ENCODE measurements at places on chromosomes 3 and 15.

- peak; percentile 78 for DNase-seq
These were observed at the start of gene IRAK2 for GRCh38 chr3:10164546-10165393. IRAK2 (plus strand) TSS chr3:10164919; CDS start chr3:10164955, 36 bp downstream.

GRCh38 chr15:70664494-70664893, 98.9 kb downstream of the UACA start:
- DNase-seq, result no peak

- DNase-seq, result no peak
These were observed 49.3 kb downstream of the STRIT1 start for GRCh38 chr3:155244216-155244615.

- DNase-seq, result no peak
These were observed 212.9 kb upstream of the LRRN1 start for GRCh38 chr3:3586336-3586735.

- DNase-seq, result no peak
These were observed 67.6 kb downstream of the HES1 start for GRCh38 chr3:194203482-194204041.

DNA sequence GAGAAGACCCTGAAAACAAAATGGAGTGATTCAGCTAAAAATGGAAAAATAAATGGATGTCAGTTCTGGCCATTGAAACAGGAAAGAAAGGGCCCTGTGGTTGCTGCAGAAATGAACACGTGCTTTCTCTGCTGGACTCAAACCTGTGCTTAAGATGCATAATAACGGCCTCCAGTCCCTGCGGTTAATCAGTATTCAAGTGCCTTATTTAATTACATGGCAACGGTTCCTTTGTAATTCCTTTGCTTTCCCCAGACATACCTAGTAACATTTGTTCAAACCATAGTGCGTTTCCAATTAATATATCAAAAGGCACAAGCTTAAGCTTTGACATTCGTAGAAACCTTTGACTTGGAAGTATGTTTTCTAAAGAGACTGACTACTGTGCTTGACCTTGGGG, 428.3 kb downstream of the GABRG3 start:
- no peak for DNase-seq

DNA sequence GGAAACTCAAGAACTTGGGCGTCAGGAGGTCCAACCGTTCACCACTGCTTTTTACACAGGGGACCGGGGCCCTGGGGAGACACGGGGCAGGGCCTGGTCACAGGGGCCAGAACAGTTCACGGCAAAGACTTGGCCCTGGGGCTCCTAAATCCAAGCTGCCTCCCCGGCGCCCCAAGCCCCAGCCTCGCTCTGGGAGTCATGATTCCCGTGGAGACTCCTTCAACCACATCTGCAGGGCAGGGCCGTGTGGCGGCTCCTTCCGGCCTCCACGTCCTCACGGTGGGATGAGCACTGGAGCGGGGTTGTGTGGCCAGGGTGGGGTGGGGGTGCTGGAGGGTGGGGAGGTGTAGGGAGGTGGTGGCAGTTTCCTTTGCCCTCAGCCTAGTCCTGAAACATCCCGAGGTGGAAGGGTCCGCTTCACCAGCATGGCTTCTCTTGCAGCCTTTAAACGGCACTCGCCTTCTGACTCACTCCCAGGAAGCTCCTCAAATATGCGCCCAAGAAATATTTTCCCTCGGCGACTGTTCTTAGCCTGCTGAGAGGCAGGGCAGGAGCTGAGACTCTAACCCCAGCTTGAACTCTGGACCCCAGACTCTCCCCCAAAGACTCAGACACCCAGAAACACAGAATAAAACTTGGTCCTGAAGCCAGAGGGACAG, 1.8 kb downstream of the MUC4 start:
- DNase-seq, result no peak

- no peak for DNase-seq
These were observed 23.3 kb upstream of the ACKR4 start for GRCh38 chr3:132573797-132574211.

DNA sequence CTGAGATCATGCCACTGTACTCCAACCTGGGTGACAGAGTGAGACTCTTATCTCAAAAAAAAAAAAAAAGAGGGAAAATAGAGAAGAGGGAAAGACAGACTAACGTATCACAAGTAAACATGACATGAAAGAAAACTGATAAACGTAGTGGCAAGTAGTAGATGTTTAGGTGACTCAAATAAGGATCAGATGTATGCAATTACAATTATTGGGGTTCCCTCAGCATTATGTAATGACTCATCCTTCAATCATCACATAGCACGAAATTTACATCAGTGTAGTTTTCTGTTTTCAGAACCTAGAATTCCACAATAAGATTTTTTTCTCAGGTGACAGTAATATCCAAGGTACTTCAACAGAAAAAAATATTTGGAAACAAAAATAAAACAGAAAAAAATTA, 46.6 kb downstream of the DPP8 start:
- DNase-seq, result no peak

DNA sequence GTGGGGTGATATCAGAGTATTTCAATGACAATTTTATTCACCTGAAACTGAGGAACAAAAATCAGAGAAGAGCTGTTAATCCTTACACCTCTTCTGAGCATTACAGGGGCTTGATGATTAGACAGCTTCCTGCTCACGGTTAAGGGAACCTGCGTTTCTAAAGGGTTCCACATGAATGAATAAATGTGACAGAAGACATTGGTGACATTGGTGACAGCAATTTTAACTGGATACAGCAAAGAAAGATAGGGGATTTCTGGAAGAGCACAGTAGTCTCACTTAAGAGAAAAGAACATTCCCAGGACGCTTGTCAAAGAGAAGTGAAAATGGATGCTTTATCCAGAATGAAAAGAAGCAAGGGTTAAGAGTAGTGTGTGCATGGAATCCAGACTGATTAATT, 235.9 kb upstream of the CNTN3 start:
- DNase-seq, result no peak

GRCh38 chr3:107994181-107994580, 96.7 kb downstream of the CD47 start:
- DNase-seq, result no peak

DNA sequence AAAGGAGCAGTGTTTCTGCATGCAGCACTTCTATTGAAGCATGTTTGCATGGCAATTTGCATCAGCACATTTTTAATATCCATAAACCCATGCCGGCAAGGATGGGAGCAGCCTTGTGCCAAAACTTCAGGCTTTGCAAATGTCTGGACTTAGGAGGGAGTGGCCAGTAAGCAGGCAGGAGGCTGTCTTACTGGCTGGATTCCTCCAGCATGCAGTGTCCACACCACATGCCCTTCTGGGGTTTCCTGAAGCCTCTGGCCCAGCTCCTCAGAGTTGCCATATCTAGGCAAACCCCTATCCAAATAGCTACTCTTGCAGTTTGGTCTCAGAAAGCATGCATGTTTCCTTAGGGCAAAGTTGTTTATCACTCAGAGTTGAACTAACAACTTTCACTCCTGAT, 139.1 kb upstream of the MRPS22 start:
- DNase-seq, result no peak

DNA sequence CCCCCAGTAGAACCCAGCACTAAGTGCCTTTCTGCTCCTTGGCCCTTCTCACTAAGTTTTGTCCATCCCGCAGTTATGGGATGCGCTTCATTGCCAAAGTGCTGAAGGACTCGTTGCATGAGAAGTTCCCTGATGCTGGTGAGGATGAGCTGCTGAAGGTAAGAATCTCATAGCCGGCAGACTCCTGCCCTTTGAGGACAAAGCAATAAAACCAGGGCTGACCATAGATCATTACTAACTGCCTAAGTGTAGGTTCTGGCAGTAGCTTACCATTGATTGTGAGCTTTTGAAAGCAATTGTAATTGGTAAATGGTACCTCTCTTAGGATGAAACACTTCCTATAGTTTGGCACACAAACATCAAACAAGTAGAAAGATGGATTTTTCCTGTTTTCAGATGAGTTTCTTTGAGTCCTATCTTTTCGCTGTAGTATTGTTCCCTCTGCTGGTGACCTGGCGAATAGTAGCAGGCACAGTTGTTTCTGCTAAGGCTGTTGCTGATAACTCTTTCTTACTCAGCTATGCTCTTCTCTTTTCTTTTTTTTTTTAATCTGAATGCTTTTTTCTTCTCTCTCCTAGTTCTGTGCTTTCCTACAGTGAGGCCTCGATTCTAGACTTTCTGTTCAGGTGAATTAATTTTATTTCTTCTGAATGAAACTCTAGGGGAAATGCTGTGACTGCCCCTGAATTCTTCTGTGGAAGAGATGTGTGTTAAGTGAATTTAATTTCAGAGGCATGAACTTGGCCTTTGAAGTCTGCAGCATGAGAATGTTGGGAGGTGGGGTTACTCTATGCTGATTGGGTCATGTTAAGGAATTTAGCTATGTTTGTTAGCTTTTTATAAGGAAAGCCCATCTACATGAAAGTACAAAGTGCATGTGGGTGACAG, 47.4 kb upstream of the CRTC3 start:
- peak; percentile 43 for DNase-seq

Data from liver (tissue), 10 donors.